ENCODE measurements at places on chromosomes 11 and 22.
A peak's percentile ranks its signal among the peaks of the same experiment; 100 is the strongest.

DNA sequence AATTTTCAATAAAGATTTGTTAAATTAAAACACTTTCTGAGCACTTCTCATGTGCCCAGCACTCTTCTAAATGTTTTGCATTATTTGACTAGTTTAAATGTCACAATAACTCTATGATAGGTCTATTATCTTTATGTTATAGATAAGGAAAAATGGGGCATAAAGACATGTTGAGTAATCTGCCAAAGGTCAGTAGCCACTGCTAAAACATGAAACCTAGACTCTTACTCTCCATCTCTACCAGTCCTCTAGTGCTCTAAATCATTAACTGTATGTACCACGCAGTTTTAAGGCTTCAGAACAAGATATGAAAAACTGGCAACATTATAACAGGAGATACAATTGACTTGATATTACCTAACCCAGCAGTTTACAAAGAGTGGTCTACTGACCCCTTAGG, 6.9 kb downstream of the RAB6A start:
- DNase-seq = no peak

- peak; percentile 75 for DNase-seq
Observed at GRCh38 chr11:111586388-111586831, 15.8 kb upstream of the SIK2 start.

DNA sequence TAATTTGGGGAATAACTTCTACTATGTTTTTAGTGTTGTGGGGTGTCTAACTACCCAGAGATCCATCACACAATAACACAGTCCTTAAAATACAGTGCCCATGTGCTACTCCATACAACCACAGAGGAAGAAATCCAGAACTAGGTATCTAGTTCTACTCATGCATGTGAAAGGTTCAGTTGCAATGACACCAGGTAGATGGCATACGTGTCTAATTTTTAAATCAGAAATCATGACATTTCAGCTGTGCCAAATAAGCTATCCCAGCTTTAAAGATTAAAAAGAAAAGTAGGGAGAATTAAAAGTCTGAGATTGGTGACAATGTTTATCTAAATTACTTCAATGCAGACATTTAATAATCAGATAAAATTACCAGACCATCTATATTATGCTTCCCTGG, 122.2 kb downstream of the CD44 start:
- DNase-seq = no peak

GRCh38 chr11:102626676-102627075, 1.5 kb upstream of the MMP20 start:
- no peak for DNase-seq

DNA sequence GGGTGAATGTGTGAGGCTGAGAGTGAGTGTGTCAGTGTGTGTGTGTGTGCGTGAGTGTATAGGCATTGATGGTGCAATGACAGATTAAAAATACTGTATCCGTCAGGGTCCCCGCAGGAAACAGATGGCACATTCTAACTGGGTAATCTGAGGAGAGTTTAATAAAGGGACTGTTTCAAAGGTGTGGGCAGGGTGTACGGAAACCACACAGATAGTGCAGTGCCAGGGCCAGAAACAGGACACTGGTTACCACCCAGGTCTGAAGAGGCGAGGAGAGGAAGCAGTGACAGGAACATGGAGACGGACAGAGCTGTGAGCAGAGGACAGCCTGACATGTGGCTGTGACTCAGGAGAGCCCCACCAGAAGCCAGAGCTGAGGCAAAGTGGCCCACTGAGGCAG, 16.5 kb downstream of the P2RX3 start:
- DNase-seq = no peak

DNA sequence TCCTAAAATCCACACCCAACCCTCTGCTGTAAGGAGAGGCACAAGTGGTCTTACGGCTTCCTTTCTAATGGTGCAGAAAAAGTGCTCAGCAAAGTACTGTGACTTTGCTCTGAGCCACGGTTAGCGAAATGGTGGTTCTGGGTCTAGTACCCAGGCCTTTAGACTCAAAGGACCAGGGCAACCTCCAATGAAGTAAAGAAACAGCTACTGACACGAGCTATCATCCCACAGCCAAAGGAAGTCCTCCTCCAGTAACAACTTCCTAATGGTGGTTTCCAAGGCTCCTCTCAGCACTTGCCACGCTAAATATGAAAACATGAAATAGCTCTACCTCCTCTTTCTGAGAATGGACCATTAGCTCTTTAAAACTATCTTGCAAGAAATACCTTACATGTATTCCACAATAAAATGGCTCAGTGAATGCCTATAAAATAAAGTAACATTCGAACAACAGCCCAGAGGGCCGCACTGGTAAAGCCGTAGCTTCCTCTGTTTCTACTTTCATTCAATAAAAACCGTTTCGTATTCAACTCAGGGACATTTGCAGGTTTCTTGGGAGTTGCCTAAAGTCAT, 122.4 kb downstream of the ETS1 start:
- no peak for DNase-seq

DNA sequence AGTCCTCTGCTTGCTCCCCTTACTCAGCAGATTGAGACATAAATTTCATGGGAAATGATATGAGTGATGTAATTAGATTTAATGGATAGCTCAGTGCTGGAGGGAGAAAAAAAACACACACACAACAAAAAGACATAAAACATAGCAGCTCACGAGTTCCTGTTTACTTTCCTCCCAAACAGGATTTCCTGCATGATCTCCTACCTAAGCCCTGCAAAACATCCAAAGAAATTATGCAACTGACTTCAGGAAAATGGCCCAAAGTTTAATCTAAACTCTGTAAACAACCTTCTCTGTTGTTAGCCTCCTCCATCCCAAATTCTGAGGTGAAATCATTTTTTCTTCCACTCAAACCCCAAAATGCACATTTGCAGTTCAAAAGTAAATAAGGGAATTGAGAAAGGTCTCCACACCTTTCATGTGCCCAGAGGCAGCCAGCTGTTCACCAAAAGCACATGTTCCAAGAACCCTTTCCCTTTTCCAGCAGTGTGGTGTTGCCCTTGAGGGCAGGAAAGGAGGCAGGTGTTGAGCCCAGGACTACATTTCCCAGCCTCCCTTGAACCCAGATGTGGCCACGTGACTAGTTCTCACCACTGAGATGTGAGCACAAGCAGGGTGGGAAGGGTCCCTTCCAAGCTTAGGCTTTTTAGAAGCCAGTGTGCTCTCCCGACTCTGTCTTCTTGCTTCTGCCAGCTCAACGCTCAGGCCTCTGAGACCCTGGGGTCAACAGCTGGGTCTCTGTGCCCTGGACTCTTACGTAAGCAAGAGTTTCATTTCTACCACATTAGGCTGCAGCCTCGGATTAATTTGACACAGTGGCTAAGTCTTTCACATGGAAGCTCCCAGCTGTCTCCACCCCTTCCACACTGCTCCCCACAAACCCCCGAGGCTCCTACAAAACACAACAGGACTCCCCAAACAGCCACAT, 301.2 kb downstream of the CTTN start:
- no peak for DNase-seq

DNA sequence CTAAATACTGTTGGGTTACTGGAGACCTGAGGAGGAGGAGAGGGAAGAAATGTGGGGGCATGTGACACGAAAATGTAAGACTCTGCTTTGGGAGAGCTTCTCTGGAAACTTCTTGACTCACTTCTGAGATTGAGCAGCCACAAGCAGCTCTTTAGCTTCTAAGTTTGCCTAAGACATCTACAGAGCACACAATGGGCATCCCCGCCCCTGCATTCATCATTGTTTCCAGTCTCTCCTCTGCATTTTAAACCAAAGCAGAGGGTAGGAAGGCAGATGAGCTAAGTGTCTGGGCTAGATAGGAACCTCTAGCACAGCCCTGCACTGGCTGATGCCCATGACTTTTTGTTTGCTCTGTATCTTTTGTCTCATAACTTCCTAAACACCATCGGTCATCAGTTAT, 2.1 kb upstream of the OR52D1 start:
- DNase-seq = no peak

- DNase-seq = peak; percentile 15
Observed at GRCh38 chr11:1152316-1153104, 5.2 kb upstream of the MUC5AC start.

DNA sequence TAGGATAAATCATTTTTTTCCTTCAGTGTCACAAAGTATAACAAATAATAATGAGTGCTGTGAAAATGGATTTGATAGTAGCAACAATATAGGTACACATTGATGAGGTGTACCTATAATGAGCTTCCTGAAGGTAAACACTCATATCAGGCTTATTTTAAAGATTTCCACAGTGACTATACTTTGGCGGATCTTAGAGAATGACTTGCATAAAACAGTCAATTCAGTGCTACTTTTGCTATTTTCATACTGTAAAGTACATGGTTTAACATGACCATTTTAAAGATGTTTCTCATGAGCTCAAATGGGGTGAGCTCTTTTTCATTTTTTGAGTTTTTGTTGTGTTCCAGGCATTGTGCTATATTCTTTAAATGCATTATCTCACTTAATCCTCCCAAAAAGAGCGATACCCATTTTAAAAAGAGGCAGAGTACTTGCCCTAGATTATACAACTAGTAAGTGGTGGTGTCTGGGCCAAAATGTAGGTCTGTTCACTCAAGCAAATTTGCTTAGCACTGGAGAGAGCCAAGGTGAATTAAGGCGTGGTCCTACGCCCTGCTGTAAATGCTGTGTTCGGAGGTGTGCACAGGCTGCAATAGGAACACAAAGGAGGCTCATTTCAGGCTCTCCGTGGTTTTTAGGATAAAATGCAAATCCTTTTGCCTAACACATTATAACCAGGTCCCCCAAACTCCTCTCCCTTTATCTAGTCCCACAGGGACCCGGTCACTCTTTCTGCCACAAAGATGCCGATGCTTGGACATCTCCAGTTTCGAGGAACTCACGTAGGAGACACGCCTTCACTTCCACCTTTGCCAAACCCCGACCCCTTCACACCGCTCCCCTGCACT, 617 bp upstream of the ALKBH3 start:
- no peak for DNase-seq

DNA sequence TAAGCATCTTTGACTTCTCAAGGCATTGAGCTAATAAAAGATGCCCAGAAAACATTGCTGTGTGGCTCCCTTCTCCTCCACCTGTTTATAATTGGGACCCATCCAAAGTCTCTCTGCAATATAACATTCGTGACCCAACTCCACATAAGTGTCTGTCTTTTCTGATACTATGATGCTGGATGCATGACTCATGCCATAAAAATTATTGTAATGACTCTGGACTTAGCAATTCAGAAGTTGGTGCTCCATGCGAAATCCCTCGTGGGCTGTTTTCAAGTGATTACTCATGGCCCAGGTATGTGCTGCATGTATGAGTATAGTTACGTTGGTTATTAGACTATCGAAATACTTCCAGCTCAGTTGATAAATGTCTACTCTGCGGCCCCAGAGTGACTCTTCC, 11.7 kb downstream of the FJX1 start:
- peak; percentile 100 for DNase-seq

DNA sequence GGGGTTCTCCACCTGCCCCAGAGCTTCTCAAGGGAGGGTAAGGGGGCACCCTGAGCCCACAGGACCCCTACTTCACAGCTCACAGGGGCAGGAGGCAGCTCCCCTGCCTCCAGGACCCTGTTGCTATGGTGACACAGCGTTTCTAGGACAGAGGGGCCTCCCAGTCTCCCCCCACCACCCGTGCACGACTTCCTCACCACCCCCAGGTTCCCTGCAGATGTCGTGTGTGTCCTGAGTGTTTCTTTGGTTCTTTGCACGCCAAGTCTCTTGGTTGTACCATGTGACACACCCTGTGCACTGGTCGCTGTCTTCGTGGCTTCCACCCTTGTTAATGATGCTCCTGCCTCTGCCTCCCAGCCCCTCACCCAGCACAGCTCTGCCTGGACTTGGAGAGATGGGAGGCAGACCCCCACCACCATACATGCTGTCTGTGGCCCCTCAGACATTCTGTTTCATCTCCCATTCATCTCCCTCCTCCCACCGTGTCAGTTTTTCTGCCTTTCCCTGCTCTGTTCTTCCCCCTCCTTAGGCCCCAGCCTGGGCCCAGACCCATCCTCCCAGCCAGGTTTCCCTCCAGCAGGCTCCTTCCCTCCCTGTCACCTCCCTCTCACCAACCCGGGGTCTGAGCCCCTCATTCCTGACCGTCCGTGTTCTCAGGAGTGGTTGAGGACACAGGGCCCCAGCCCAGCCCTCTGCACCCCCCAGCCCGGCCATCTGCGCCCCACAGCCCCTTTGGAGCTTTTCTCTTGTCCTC, 24.5 kb upstream of the RAB1B start:
- DNase-seq = no peak

DNA sequence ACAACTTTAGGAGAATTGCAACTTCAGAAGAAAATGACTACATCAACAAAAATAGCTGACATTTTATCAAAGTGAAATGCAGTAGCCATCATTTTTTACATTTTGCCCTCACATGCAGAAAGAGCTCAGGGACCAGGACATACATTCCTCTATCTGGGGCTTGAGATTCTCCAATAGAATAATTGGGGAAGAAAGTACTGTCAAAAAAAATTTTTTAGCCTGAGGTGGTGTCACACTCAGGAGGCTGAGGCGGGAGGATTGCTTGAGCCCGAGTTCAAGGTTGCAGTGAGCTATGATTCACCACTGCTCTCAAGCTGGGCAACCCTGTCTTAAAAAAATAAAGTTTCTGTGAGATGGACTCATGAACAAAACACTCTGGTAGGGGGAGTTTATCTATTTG, 32.2 kb upstream of the DEPDC7 start:
- DNase-seq = no peak

DNA sequence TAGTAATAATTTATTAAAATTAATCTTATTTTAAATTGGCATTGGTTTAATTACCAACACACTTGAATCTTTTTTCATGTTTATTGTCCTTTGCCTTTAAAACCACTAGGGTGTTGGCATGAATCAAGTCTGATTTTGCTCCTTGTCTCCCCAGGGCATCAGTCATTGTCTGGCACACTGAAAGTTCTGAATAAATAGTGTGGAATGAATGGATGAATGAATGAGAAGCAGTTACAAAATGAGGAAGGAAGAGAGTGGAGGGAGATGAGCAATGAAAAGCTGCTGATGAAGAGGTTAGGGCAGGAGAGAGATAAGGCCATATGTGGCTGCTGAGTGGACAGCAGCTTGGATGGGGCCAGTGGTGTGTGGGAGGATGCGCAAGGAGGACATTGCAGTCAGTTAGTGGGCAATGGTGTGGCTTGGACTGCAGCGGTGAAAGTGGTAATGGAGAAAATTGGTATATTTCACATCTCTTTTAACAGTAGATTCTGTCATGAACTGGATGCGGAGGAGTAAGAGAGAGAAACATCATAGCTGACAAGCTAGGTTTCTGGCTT, 132.0 kb downstream of the SPON1 start:
- no peak for DNase-seq

GRCh38 chr11:69390561-69390960, 90.9 kb upstream of the LINC01488 start:
- DNase-seq = no peak

GRCh38 chr22:38314051-38314932, 2.9 kb downstream of the CSNK1E start:
- DNase-seq = peak; percentile 56

DNA sequence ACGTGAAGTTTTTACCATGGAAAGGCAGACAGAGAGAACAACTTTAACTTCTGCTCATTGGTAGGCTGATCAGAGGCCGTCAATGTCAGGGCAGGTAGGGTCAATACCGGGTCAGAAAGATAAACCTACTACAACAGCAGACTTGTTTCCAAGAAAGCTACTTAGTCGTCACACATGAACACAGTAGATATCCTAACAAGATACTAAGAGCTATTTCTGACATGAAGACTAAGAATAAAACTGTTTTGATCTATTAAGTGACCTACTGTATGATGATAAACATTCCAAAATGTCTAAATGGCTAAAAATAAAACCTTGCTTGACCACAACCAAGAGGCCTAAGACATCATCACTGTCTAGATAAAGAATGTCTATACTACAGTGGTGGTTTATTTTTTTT, 231.3 kb downstream of the CADM1 start:
- no peak for DNase-seq

GRCh38 chr22:17214416-17215043, 4.7 kb downstream of the ADA2 start:
- DNase-seq = no peak
